Endothelial cell of coronary artery (primary cell): ENCODE measurements at places on chromosomes 3 and 15. TPM values are rescaled to one million over a fixed set of nuclear protein-coding genes. Genes with fewer than 3 reads are reported as not detected.

The ACVR2B gene
- 3.4 and 4.3 TPM in 2 replicates for total RNA-seq

The HTR3E gene
- total RNA-seq, result not detected in 2 replicates

The GOLGA8O gene
- 0.09 and 0.19 TPM in 2 replicates for total RNA-seq

The TEX55 gene
- total RNA-seq, result not detected in 2 replicates

The PAK6 gene
- not detected in 2 replicates for total RNA-seq

The CDCP1 gene
- total RNA-seq, result 3.3 and 5.1 TPM in 2 replicates

The GOLGA8N gene
- total RNA-seq, result 0.63 and 3.2 TPM in 2 replicates

The CCR8 gene
- total RNA-seq, result not detected in 2 replicates

The NR2E3 gene
- total RNA-seq, result 0.09 and 0.18 TPM in 2 replicates

The RTP4 gene
- 0.18 and 0.19 TPM in 2 replicates for total RNA-seq

The PGBD4 gene
- total RNA-seq, result 0.90 and 2.0 TPM in 2 replicates

The LIPC gene
- 0.09 TPM in 1 of 2 replicates, not detected in the other for total RNA-seq

The ZNF592 gene
- 3.6 and 6.2 TPM in 2 replicates for total RNA-seq

The OR5K2 gene
- total RNA-seq, result not detected in 2 replicates

The SCG5 gene
- 0.09 and 2.4 TPM in 2 replicates for total RNA-seq
